ENCODE measurements at places on chromosomes 4 and X. TPM values are rescaled to one million over a fixed set of nuclear protein-coding genes. Genes with fewer than 3 reads are reported as not detected.

DNA sequence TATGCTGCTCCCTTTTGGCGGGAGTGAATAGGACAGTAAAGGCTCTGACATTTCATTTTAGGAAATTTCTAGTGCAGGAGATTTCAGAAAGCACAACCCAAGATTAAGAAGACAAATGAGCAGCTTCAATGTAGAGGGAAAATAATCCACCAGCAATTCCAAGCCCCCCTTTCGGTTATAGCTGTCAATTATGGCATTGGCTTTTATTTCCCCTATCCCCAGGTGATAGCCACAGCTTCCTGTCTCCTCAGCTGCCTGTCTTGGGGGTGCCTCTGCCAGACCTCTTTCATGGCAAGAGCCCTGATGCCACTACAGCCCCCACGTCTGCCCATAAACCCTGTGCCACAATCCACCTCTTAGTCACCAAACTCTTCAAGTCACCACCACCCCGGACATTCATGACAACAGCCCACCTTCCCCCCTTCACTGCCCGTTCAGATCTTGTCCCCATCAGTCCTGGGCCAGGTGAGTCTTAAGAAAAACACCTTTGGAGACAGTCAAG, 48.4 kb upstream of the CLNK start:
- no peak for DNase-seq

DNA sequence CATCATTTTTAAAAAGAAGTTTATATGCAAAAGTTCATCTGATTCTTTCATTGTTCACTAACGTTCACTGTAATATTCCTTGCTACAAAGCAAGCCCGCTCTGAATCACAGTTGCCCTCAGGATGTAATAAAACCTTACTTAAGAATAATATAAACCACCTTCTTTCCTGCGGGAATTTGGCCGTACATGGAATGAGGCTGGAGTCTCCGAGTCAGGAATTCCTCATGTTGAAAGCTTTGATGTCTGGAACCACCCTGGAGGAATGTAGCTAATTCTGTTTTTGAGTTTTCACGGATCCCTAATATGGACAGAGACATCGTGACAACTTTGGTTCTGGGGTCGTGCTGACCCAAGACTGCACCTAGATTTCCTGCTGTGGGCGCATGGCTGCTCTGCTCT, 58.5 kb downstream of the CRLF2 start:
- DNase-seq = no peak

GRCh38 chr4:156195914-156196313, 242.2 kb upstream of the CTSO start:
- no peak for DNase-seq

DNA sequence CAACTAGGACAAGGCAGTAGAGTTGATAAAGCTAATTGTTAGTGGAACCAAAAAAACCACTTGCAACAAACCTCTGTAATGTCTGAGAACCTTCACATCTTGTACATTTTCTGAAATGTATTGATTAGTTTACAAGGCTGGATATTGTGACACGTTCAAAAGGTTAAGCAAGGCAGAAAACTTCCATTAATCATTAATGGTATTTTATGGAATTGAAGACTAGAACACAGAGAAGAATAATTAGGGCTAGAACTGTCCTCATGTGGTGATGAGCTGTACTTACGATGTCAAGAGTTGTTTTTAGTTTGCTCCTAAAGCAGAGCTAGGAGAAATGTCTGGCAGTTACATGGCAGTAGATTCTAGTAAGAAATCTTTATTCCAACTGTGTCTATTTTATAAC, 12.3 kb downstream of the GC start:
- DNase-seq = no peak

GRCh38 chrX:32483534-32484136, 727.7 kb downstream of the DMD start:
- DNase-seq = no peak

DNA sequence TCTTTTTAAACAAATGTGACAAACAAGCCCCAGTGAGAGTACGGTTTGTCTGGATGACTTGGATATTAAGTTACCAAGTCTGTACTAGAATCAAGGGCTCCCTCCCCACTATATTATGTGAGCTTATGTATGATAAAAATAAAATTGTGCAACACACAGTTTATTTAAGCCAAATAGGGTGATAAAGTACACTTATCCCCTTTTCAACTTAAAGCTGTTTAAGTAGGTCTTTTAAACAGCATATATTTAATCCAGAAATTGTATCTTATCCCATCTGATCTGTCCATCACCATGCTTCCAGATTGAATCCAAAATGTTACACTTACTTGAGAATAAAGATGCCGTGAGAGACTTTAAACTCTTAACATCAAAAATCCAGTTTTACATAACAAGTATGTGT, 2.0 kb upstream of the KLHL34 start:
- DNase-seq = no peak

- no peak for DNase-seq
These were observed 85.7 kb upstream of the MTM1 start for GRCh38 chrX:150482537-150483206.

- DNase-seq = no peak
These were observed 116.7 kb downstream of the TMA16 start for GRCh38 chr4:163611182-163611581.

- DNase-seq = no peak
These were observed 83.2 kb upstream of the IL1RAPL2 start for GRCh38 chrX:104482757-104483156.

GRCh38 chr4:7429601-7430078, 5.1 kb downstream of the PSAPL1 start:
- no peak for DNase-seq

- DNase-seq = no peak
These were observed 20.1 kb downstream of the SLITRK4 start for GRCh38 chrX:143615851-143616250.

GRCh38 chr4:47661741-47662140, 176.1 kb downstream of the CORIN start:
- no peak for DNase-seq

DNA sequence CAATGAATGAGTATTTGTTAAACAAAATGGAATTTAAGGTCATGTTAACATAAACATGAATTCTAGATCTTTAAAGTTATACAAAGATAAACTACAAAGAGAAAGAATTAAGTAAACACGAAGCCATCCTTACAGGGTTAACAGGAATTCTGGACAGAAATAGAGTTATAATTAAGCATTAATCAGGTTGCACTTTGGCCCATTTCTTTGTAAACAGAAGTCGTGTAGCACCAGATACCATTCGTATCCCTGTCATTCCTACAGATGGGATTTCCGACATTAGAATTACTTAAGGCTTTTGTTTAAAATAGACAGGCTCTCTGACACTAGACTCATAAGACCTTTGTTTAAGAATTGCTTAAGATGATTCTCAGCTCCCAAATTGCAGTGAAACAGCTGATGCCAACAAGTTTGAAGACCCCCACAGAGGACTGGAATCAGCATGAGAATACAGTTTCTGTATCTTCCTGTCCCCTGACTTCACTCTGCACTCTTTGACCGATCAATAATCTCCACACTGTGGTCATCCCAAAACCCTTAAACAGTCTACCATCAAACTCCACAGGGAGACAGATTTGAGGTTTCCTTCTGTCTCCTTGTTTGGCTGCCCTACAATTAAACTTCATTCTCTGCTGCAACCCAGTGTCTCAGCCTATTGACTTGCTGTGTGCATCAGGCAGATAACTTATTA, 22.3 kb upstream of the TMEM150C start:
- no peak for DNase-seq

DNA sequence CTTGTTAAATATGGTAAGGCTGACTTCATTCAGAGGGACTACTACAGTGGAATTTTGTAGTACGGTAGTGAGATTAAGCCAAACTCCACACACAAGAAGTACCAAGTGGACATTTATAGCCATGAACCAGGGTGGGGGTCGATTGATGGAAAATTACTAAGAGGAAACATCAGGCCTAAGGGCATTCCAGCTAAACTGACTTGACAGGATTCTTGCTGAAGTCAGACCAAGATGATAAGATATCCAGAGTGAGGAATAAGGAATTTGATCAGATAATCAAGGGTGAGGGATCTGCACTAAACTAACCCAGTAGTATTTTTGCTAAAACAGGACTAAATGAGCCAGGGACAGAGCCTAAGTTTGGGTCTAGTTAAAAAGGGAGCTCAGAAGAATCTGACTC, 597.5 kb downstream of the RPA4 start:
- no peak for DNase-seq

DNA sequence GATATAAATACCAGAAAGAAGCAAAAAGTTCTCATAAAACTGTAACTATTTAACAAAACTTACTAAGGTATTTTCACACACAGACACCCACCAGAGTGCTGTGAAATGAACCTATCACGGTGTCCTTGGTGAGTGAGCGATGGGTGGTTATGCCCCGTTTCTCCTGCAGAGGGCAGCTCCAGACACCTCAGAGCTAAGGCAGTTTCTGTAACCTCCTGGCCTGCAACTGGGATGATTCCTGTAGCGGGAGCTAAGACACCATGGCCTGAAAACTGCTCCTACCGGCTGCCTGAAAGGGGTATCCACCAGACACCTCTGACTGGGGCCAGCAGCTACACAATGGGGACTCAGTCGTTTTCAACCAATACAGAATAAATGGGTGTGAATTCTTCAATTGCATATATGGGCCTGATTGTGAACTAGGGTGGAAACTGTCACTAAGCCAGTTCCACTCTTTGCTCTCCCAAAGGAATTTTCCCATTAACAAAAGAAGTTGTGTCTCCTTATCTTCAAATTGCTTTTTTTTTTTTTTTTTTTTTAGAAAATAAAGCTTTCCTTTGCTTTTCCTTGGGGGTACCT, 2375.8 kb upstream of the TENM3 start:
- no peak for DNase-seq

DNA sequence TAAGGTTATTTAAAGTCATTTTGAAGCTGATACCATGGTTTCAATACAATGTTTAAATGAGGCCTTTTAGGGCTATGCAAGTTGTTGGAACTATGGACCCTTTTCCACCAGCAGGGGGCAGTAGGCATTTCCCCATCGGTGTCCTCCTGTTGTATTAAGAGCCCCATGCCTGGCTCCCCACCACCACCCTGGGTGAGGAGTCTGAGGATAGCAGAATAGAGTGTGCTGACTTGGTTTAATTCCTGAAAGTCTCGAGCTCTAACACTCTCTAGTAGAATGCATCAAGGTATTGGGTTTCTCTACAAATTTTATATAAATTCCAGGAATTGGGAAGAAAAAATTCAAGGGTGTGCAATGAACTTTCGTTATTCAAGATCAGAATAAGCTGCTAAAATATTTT, 234.8 kb upstream of the JADE1 start:
- no peak for DNase-seq

DNA sequence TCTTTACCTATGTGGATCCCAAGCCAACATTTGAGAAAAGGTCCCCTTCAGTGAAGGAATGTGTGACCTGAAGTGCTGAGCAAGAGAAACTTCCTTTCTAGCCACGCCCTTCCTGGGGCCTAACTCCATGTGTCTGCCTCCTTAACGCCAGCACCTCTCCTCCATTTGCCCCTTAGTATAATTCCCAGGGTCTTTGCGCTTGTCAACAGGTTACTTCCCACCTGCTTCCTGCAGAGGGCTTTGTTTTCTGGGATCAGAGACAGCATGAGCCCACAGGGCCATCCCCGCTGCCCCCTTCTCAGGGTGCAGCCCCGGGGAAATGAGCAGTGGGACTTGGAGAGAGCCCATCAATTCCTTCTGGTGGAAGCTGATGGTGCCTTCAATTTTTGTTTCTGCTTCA, 45.9 kb upstream of the DRD5 start:
- no peak for DNase-seq

- no peak for DNase-seq
These were observed 216.3 kb downstream of the NSUN7 start for GRCh38 chr4:40966091-40966490.

- DNase-seq = no peak
These were observed 32.9 kb downstream of the EREG start for GRCh38 chr4:74397748-74398426.

GRCh38 chr4:137694138-137694537, 161.8 kb upstream of the PCDH18 start:
- no peak for DNase-seq

DNA sequence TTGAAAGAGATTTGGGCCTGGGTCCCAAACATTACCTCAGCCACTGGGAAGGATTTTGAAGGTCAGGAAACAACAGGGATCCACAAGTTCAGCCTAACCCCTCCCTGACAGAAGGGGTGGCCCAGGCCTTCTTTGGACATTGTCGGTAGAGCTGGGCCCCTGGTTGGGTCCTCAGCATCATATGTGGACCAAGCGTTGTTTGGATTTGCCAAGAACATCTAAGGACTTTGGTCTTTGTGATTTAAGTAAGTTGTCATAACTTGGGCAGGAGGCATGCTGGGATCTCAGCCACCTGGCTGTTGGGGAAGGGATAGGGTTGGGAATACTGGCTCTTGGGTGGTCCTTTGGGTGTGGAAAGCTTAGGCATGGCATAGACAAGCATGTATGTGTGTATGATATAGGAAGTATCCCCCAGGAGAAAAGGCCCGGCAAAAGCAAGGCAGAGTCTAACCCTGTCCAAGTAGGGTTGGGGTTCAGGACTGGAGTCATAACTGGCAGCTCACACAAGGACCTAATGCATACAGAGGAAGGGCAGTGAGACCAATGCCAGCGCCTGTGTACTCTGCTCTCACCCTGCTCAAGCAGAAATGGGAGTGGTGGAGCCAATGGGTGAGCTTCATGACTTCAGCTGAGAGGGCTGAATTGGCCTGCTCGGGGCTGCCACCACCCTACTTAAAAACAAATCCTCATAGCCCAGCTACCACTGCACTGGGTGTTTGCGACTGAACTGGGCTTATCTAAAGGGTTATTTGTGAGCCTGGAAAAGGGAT, 102.8 kb downstream of the RTL5 start:
- DNase-seq = no peak

- no peak for DNase-seq
These were observed 1.4 kb upstream of the EMCN start for GRCh38 chr4:100519205-100519604.

DNA sequence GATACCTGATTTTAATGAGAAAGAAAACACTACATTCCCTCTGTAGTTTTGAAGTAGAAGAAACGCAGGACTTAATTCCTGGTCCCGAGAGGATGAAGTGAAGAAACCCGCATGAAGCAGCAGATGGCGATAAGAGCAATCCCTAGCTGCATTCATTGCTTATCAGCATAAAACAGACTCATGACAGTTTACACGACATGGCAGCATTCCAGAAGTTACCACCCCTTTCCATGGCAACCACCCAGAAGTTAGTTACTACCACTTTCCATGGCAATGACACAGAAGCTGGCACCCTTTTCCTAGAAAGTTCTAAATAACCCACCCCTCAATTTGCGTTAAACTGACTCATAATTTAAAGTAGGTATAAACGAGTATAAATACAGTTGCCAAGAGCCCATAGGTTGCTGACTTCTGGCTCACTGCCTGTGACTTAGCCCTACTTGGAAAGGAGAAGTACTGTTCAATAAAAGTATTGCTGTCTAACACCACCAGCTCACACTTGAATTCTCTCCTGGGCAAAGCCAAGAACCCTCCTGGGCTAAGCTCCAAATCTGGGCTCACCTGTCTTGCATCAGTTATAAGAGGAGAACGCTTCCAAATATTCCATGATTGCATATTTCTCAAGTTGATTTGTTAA, 5.5 kb upstream of the XAGE2 start:
- DNase-seq = no peak

Gene DUX4
- total RNA-seq = not detected

Gene TRIM60
- total RNA-seq = not detected

Gene RAB9B
- total RNA-seq = 0.23 TPM

Gene PAGE3
- not detected for total RNA-seq

Gene EDA2R
- total RNA-seq = 0.47 TPM

Gene CISD2
- 9.2 TPM for total RNA-seq

Gene DBET
- not detected for total RNA-seq

Gene MAGEA8
- not detected for total RNA-seq

Gene ERAS
- total RNA-seq = not detected

Gene CXCL3
- not detected for total RNA-seq

Gene UCP1
- total RNA-seq = not detected

Gene MTNR1A
- total RNA-seq = not detected

Gene GAGE2A
- not detected for total RNA-seq

Gene CSAG1
- total RNA-seq = not detected

Gene AKAP4
- total RNA-seq = not detected
